ENCODE measurements at places on chromosomes 16 and 17.

DNA sequence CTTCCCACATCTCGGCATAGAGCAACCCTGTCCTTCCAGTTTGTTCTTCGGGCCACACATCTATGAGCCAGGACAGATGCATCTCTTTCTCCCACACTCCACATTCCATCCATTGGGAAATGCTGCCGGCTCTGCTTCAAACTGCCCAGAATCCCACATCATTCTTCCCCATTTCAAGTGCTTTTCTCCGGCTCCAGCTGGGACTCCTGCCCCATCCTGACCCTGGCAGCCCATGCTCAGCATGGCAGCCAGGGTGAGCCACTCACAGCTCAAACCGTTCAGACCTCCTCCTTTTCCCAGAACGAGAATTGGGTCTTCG lies 132.8 kb upstream of the SDK2 start:
- DNase-seq, result no peak

- DNase-seq, result no peak
Measured at GRCh38 chr17:62573480-62574117, 53.9 kb upstream of the MRC2 start.

DNA sequence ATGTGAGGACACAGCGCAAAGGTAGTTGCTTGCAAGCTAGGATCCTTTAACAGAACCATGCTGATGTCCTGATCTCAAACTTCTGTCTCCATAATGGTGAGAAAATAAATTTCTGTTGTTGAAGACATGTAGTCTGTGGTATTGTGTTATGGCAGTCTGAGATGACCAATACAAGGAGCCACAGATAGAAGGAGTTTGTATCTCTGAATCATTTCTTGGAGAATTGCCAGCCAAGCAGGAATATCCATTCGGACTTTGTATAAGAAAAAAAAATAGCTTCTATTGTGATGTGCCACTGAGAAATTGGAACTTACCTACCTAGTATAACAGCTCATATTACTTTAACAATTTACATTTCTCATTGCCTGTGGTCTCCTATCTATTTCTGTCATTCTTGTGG lies 447.6 kb upstream of the CA10 start:
- no peak for DNase-seq

DNA sequence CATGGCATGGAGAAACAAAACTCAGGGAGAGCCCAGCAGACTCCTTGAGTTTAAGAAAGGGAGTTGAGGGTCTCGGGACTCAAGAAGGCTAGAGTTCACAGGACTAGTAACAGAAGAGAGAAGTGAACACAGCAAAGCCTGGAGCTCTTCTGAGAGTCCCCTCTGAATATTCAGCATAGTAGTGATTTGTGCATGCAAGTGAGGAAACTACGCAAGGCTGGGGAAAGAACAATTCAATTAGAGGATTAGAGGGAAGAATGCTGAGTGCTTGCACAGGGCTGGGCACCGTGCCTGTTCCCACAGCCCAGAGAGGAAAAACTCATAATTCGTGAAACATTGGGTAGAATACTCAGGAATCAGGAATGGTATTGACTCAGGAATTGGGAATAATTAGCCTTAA lies 540.0 kb upstream of the SALL1 start:
- DNase-seq, result no peak

DNA sequence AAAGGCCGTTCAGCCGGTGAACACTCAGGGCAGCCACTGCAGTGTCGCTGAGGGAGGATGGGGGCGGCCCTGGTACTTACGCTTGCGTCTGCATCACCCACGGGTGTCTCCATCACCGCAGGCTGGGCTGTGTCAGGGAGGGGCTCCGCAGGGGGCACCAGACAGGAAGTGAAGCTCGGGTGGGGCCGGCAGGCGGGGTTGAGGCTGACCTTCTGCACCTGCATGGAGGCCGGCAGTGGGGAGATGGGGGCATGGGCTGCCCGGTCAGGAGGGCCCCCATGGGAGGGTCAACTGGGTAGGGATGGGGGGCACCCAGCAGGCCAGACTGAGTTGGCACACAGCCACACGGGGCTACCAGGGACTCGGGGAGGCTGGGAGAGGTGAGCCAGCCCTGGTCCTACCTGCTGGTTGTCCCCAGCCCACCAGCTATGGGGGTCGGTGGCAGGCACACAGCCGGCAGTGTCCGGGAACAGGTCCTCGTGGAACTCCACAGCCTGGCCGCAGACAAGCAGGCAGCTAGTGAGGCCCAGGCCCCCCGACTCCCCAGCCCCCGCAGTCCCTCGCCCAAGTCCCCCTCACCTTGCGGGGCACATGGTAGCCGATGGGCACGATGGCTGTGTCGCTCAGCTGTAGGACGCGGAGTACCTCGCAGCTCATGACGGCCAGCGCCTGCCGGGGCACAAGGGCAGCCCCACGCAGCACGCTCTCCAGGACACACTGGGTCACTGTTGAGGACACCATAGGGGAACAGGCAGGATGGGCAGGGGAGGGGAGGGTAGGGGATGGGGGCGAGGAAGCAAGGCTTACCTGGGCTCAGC lies 7.2 kb upstream of the VASN start:
- no peak for DNase-seq

GRCh38 chr16:89455178-89455577 lies 35.2 kb downstream of the ANKRD11 start:
- DNase-seq, result peak; percentile 12

DNA sequence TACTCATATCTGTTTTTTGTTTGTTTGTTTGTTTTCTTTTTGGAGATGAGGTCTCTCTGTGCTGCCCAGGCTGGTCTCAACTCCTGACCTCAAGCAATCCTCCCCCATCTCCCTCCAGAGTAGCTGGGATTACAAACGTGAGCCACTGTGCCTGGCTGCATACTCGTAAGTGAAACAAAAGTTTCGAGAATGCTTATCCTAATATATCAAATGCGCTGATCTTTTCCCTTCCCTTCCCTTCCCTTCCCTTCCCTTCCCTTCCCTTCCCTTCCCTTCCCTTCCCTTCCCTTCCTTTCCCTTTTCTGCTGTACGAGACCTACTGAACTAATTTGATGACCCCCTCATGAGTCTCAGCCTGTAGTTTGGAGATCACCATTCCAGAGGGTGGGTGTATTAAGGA lies 122.1 kb downstream of the RGS9 start:
- no peak for DNase-seq

DNA sequence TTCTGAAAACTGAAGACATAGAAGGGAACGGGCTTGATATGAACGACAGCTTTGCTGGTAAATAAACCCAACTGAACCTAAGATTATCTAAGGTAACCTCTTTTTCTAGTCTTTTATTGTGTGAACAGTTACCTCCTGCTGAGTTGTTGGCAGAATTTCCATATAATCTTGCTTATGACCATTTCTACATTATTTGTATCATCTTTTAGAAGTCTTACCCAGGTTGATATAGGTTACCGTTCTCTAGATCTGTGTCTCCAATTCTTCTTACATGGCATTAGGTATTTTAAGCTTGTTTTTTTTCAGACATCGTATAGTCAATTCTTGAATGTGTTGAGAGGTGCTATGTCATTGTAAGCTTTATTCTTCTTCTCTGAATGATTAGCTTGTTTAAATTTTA lies 24.3 kb downstream of the TTC19 start:
- no peak for DNase-seq

- DNase-seq, result no peak
Measured at GRCh38 chr17:51746421-51746820, 412.1 kb downstream of the CA10 start.

DNA sequence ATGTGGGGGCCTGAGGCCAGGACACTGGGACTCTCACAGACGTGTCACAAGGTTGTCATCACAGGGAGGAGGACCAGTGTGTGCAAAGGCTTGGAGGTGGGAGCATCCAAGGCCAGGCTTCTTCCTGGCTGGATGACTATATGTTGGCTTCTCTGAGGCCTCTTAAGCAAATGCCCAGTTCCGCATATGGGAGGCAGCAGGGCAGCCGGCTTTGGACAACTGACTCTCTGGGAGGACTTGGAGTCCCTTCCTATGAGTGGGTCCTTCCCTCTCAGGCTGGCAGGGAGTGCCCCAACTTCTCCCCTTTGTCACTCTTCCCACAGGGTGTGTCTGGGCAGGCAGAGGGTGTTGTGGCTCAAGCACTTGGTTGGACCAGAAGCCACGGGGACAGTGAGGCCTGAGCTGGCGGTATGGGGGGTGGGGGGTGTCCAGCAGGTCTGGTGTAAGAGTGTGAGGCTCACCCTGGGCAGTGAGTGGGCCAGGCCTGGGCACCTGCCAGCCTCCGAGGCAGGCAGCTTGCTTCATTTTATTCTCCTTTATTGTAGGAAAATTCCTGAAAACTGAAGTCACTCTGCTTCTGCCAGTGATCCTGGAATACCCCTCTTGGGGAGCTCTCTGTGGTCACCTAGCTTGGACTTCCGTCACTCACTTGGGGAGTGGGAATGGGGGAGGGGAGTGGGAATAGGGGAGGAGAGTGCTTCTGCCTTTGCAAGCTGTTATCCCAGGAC lies 14.9 kb downstream of the ADGRG1 start:
- no peak for DNase-seq

- DNase-seq, result no peak
Measured at GRCh38 chr16:35533683-35534082, 2074.3 kb downstream of the TP53TG3F start.

DNA sequence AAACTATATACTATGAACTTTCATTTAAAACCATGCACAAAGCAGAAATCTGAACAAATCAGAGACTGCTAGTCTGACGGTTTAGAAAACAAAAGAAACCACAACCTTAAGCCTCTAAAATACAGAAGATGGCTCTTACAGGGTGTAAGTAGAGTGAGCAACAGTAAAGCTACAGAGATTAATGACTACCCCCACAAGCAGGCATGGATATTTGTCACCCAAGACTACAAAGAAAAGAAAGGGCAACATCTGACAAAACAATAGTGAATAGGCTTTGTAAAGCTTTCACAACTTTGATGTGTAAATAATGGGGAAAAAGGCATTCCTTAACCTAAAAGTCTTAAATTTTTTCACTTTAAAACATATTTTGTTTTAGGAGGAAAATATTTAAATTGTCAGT lies 75.0 kb downstream of the SPAG9 start:
- DNase-seq, result no peak

DNA sequence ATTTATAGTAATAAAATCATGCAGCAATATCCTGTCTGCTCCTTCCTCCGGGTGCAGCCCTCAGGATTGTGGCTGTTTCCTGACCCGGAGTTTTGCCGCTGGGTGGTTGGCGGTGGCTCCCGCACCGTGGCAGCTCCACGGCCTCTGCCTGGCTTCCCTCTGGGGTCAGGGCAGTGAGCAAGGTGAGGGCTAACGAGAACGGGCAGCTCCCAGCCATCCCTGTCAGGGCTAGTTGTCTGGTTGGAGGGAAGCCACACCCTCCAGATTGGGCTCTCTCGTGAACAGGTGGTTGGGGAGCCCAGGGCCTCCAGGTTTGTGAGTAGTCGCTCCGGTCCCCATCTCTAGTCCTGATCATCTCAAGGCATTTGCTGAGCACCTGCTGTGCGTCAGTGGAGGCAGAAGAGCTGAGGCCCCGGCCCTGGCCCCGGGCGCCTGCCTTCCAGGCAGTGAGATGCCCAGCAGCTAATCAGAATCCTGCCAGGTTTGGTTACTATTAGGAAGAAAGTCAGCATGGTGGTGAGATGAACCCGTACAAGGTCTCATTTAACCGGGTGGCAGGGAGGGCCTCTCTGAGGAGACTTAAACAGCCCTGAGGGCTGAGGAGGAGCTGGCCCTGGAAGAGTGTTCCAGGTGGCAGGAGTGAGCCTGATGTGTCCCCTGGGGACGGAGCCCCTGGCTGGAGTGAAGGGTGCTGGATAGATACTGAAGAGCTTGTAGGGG lies 2.3 kb upstream of the NUDT16L1 start:
- no peak for DNase-seq

GRCh38 chr17:63633742-63634141 lies 11.5 kb downstream of the MAP3K3 start:
- DNase-seq, result no peak

- no peak for DNase-seq
Measured at GRCh38 chr17:71548540-71549190, 572.2 kb upstream of the SOX9 start.

GRCh38 chr17:75591722-75592302 lies 4.2 kb downstream of the MYO15B start:
- DNase-seq, result no peak

- no peak for DNase-seq
Measured at GRCh38 chr16:85627526-85628264, 14.6 kb downstream of the GSE1 start.
